ENCODE measurements at places on chromosomes 6 and 20.

- DNase-seq = no peak
Measured at GRCh38 chr20:47708953-47709833, 76.1 kb downstream of the SULF2 start.

GRCh38 chr20:9629831-9630230 is 115.4 kb downstream of the LAMP5 start:
- no peak for DNase-seq

- no peak for DNase-seq
Measured at GRCh38 chr6:62746968-62747367, 460.9 kb upstream of the KHDRBS2 start.

GRCh38 chr6:24867104-24867703 is 68.5 kb upstream of the ARMH2 start:
- DNase-seq = no peak

DNA sequence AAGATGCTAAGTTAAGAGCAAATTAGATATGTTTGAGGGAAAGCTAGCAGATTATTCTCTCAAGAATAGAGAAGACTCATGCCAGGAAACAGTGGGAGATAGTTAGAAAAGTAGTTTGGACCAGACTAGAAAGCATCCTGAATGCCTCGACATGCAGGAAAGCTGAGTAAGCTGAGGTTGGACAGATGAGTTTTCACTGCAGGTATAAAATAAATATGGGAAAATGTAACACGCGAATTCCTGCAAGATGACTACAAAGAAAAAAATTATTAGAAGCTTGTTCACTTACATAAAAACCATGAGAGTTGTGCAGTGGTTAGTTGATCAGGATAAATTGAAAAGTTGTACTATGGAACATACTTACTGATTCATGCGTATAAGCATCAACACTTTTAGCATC is 484.2 kb upstream of the MANEA start:
- no peak for DNase-seq

- no peak for DNase-seq
Measured at GRCh38 chr20:18639501-18639979, 51.7 kb downstream of the DTD1 start.

GRCh38 chr20:35166242-35166830 is 5.5 kb upstream of the PROCR start:
- no peak for DNase-seq

- DNase-seq = no peak
Measured at GRCh38 chr20:61436667-61437279, 184.7 kb downstream of the CDH4 start.

GRCh38 chr20:2755451-2756055 is 44.9 kb downstream of the CPXM1 start:
- no peak for DNase-seq

Measured in activated CD8-positive, alpha-beta memory T cell treated with anti-CD3 and anti-CD28 coated beads for 1 hour (primary cell).